ENCODE measurements at places on chromosomes 7 and 10. TPM values are rescaled to one million over a fixed set of nuclear protein-coding genes. Genes with fewer than 3 reads are reported as not detected.

GRCh38 chr10:44051091-44051490 is 333.8 kb downstream of the CXCL12 start:
- no peak for DNase-seq

GRCh38 chr7:88291398-88292173 is 15.1 kb downstream of the STEAP4 start:
- no peak for DNase-seq

- DNase-seq: peak; percentile 86
These were observed 21.8 kb downstream of the FGFBP3 start for GRCh38 chr10:91887272-91888076.

SPDYE16 gene
- not detected for polyA plus RNA-seq

- DNase-seq: no peak
These were observed 11.4 kb downstream of the ABCC2 start for GRCh38 chr10:99793819-99794218.

AKR1C2 gene
- polyA plus RNA-seq: 11.8 TPM

DNA sequence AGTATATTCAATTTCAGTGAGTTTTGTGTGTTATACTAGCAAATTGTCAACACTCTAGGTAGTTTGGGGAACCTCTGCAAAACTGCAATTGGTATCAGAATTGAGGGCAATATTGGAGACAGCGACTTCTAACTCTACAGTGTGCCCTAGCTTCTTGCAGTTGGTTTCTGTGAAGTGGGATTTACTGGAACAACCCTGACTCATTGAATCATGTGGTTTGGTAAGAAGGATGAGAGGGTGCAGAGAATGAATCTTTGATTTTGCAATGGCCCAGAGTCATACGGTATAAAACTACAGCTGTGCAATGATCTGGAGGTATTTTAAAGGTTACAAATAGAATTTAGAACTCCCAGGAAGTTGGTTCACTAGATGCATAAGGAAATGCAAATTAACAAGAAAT is 129.1 kb upstream of the PPP1R3A start:
- no peak for DNase-seq

DNA sequence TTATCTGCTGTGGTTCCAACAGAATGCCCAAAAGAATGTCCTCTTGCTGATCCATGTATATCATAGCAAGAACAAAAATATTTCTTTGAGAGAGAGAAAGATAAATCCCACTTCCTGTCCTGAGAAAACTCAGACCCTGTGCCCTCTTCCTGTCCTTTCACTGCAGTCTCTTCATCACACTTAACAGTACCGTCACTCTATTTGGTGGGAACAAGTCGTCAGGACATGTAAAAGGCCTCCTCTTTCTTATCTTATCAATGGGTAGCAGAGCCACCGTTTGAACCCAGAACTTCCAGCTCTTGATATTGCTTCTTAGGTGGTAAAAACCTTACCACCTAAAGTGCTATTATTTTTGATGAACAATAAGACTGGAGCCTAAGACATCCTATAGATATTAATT is 43.9 kb downstream of the CHRM2 start:
- no peak for DNase-seq

DNA sequence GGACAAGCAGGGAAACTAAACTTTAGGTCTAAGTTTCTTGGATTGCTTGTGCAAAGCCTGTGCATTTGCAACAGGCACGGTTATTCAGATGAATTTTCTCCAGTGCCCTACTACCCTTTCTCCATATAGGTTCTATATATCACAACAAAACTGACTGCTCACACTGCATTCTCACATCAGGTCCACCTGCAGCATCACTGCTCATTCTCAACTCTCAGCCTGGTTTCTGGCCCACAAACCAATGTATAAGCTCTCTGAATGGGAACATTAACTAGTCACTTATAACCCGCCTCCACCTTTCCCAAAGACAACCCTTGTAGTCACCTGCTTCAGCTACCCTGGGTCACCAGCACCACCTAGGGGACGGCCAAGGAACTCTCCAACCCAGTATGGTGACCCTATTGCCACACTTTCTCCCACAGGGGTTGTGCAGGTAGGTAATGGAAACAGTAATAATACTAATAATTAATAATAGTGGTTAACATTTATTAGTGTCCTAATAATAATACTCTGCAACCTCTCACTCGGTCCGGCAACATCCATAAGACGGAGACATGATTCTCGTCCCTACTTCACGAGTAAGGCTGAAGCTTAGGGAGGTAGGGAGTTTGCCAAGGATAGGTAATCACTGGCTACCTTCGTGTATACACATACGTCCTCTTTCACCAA is 97.3 kb downstream of the CLEC2L start:
- DNase-seq: no peak

RINT1 gene
- 7.1 TPM for polyA plus RNA-seq

DNA sequence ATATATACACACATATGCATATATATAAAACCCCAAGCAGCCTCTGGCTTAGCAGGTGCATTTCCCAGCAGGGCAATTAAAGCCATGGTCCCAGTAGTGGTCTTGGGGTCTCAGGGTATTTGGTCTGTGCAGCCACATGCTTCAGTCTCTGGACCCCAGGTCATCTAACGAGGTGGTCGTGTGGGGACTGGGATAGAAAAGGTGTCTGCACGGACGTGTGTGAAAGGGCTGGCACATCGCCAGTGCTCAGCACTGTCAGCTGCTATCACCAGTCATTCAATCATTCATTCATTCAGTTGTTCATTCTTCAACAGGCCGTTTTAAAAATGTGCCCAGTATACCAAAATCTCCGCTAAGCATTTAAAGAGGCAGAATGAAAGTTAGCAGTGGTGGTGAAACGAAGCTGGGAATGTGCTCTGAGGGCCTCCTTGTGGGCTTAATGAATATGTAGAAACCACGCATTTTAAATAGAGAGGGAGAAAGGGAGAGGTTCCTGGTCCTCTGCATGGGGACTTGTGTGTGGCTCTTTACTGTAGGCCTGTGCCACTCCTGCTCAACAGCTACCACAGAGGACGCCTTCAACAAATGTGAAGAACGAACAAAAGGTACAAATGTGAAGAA is 170.4 kb downstream of the EGFR start:
- peak; percentile 61 for DNase-seq

GRCh38 chr7:80264769-80265495 is 130.3 kb downstream of the GNAI1 start:
- no peak for DNase-seq

DNA sequence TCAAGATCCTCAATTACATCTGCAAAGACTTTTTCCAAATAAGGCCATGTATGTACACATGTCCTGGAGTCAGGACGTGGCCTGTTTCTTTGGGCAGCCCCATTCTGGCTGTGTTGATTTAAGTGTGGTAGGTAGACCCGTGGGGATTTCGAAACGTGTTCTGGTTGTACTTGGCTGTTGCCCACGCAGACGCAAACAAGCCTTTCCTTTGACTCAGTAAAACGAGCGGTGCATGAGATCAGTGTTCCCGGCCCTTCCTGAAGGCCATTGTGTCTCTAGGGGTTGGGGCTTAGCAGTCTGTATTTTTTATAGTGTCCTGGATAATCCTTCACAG is 64.8 kb upstream of the DNAJB6 start:
- peak; percentile 61 for DNase-seq

GRCh38 chr10:49361178-49361554 is 34.7 kb downstream of the DRGX start:
- no peak for DNase-seq

GRCh38 chr7:92279396-92280031 is 33.7 kb downstream of the ANKIB1 start:
- DNase-seq: no peak

GRCh38 chr7:44630792-44631457 is 24.5 kb downstream of the OGDH start:
- no peak for DNase-seq

POM121C gene
- 8.6 TPM for polyA plus RNA-seq

TMEM273 gene
- 3.2 TPM for polyA plus RNA-seq

GRCh38 chr7:12410523-12410922 is 6.9 kb upstream of the VWDE start:
- DNase-seq: no peak

DNA sequence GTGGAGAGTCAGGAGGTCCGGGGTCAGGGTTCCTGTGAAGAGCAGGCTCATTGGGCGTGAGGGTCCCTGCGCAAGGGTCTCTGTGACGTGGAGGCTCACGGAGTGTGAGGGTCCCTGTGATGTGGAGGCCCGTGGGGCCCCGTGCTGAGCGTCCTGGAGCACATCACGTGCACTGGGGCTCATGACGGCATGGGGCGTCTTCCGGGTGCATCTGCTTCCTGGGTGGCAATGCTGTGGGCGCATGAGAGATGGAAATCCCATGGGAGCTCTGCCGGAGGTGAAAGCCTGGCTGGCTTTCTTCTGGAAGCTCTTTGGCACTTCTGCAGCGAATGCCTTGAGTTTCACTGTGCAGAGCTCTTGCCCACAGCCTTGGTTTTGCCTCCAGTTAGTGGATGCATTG is 71.4 kb downstream of the WDR37 start:
- no peak for DNase-seq

GRCh38 chr10:110708776-110709443 is 64.8 kb downstream of the RBM20 start:
- no peak for DNase-seq

GRCh38 chr10:88074971-88075370 is 211.5 kb downstream of the PTEN start:
- no peak for DNase-seq

DNA sequence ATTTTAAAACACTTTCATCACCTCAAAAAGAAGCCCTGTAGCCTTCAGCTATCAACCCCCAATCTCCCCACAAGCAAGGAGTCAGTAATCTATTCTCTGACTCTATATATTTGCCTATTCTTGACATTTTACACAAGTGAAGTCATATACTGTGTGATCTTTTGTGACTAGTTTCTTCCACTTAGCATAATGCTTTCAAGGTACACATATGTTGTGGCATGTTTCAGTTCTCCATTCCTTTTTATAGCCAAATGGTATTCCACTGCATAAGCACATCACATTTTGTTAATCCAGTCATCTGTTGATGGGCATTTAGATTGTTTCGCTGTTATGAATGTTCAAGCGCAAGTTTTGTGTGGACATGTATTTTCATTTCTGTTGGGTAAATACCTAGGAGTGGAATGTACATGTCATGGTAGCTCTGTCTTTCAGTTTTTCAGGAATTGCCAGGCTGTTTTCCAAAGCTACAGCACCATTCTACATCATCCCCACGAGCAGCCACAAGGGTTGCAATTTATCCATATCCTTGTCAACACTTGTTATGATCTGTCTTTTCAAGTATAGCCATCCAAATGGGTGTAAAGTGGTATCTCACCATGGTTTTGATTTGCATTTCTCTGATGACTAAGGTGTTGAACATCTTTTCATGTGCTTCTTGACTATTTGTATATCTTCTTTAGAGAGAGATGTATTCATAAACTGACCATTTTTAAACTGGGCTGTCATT is 405.6 kb downstream of the KCNMA1 start:
- no peak for DNase-seq

GRCh38 chr7:25775999-25776743 is 375.8 kb upstream of the NFE2L3 start:
- no peak for DNase-seq

- peak; percentile 14 for DNase-seq
These were observed 295.0 kb downstream of the PARD3 start for GRCh38 chr10:34520084-34520483.

- no peak for DNase-seq
These were observed 103.9 kb downstream of the WDFY4 start for GRCh38 chr10:48788554-48788953.

DNA sequence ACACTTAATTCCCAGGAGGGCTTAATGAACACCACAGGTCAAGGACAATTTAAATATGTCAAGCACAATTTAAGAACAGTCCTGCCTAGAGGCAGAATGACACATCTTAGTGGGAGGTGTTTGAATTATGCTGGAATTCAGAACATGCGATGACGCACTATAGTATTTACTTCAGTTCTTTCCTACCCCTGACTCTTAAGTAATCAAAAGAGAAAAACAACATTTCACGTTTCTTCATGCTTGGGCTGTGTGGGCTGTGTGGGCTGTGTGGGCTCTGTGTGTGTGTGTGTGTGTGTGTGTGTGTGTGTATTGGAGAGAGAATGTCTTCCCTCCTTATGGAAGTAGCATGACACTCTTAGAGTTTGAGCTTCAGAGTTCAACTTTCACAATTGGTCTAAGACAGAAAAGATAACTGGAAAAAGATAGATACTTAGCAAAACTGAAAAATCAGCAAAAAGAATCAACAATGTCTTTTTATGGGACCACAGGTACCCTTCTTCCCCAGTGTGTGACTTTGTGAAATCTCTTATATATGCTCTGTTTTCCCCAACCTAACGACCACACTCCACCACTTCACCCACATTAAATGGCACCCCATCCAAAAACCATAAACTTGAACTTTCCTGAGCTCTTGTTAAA is 33.7 kb upstream of the CABCOCO1 start:
- peak; percentile 50 for DNase-seq

ACHE gene
- polyA plus RNA-seq: 1.6 TPM

- no peak for DNase-seq
These were observed 731.8 kb downstream of the SUGCT start for GRCh38 chr7:40866601-40867000.

GRCh38 chr7:50662041-50662694 is 97.0 kb upstream of the DDC start:
- no peak for DNase-seq

- DNase-seq: no peak
These were observed 9.6 kb downstream of the IL2RA start for GRCh38 chr10:6052247-6053221.

DNA sequence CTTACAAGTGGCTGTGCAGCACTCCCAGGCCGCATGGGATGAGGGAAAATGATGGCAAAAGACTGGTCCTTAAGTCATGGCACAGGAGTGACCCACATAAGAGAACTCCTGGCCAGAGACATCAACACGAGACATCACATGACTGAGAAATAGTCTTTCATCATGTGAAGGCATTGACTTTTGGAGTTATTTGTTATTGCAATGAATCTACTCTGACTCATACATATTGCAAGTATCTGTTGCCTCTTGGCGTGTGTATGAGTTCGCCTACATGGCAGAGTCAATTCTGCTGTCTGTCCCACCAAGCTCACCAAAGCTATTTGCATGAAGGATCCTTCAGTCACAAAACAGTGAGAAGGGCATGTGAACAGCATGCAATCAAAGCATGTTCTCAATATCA is 59.7 kb upstream of the HABP2 start:
- DNase-seq: no peak

GPR146 gene
- 7.6 TPM for polyA plus RNA-seq

DNA sequence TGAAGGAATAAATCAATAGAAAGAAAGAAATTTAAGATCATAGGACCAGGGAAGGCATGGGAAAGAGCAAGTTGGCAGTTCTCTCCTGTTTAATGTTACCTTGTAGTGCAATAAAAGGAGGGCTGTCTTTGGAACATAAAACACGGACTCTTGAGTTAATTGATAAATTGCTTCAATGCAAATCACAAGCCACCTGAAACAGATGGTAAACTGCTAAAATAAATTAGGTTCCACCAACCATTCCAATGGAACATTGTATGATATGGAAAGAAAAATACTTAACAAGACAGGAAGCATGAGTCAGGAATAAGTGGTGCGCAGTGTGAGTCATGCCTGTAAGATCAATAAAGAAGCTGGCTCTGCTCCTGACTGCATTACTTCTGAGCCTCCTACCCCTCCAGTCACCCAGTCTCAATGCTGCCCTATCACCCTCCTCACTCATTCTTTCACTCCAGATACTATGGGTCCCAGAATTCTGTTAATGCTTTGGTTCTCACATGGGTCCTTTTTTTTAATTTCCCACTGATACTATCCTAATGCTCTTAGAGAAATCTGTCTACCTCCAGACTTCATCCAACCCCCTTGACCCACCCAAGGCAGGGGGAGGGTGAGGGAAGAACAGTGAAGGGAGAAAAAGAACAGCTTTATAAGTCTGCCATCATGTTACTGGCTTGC is 78.9 kb downstream of the LRRC17 start:
- DNase-seq: peak; percentile 7

- DNase-seq: no peak
These were observed 73.9 kb downstream of the KCNMA1 start for GRCh38 chr10:77563638-77564270.

GRCh38 chr10:5413012-5413938 is 918 bp downstream of the NET1 start:
- no peak for DNase-seq

All from kidney (tissue), 22 donors.